ENCODE measurements at places on chromosomes 11 and 22.
A peak's percentile ranks its signal among the peaks of the same experiment; 100 is the strongest.

- no peak for DNase-seq
Measured at GRCh38 chr22:28977481-28977971, 84.1 kb downstream of the C22orf31 start.

- no peak for DNase-seq
Measured at GRCh38 chr11:111796696-111797095, 30.5 kb upstream of the PPP2R1B start.

DNA sequence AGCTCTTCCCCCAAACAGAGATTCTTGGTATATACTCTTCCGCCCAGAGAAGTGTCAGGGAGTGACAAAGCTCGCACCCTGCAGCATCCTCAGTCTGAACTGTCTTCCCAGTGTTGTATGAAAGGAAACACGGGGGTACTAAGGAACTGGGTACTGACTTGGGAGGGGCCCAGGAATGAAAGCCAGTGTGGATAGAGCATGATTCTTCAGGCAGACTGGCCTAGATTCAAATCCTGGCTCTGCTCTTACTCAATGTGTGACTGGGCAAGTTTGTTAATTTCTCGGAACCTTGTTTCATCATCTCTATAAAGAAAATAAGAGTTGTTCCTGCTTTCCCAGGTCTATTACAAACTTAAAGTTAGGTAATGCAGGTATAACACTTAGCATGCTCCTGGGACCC is 266.0 kb upstream of the NARS2 start:
- DNase-seq: no peak

GRCh38 chr11:12274056-12274455 is 103.3 kb upstream of the PARVA start:
- DNase-seq: no peak

DNA sequence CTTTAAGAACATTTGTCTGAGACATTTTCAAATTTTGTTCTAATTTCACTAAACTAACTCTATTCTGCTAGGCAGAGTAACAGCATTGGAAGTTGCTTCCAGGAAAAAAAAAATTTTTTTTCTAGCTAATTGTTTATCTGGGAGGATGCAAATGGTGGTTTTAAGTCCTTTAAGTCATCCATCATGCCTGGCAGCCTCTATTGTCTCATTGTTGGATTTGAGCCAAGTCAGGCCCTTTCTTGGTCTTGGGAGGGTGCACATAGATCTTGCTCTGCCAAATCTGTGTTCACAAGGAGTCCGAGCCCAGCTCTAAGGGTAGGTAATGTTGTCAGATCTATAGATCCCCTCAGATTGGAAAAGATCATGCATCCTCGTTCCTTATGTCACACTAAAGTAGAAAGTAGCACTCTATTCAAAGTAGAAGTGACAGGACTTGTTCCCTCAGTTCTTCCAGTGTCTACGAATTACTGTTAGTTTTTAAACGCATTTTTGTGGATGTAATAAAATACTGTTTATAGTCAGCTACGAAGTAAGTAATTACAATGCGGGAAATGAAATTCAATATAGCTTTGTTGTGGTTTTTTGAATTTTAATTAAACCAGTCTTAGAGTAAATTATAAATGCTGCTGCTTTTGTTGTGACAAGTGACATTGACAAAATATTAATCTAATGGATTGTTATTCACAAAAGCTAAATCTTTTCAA is 166.0 kb upstream of the RASSF10 start:
- no peak for DNase-seq

GRCh38 chr11:11171854-11172253 is 181.2 kb downstream of the CSNK2A3 start:
- DNase-seq: peak; percentile 51

DNA sequence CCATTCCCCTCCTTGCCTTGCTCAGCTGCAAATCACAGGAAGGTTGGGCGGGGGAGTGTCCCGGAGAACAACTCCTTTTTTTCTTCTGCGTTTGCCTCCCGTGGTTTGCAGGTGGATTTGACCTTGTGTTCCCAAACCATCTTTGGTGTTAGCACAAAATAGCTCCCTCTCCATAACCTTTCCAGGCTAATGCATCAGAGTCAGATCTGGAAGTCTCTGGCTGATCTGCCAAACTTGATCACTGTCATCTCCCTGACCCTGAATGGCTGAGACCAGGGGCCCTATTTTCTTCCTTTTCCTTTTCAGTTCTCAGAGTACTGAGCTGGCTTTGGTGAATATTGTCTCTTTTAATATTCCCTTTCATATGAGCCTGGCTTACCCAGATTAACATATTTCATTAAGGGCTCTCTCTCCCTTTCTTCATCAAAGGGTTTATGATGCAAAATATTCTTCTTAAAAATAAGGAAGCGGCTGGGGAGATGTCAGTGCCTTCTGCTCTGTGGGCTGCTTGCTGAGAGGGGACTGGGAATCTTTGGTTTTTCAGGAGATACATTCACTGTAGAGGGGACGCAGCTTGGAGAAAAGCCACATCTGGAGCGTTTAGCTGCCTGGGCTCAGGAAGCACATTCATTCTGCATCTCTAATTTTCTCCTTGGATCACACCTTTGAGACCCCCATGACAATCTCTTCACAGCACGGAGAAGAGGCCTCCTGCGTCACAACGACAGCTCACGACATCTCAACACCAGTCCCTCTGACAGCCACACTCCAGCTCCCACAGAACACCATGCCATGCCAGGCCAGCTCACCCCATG is 148.3 kb downstream of the CEP164 start:
- no peak for DNase-seq

DNA sequence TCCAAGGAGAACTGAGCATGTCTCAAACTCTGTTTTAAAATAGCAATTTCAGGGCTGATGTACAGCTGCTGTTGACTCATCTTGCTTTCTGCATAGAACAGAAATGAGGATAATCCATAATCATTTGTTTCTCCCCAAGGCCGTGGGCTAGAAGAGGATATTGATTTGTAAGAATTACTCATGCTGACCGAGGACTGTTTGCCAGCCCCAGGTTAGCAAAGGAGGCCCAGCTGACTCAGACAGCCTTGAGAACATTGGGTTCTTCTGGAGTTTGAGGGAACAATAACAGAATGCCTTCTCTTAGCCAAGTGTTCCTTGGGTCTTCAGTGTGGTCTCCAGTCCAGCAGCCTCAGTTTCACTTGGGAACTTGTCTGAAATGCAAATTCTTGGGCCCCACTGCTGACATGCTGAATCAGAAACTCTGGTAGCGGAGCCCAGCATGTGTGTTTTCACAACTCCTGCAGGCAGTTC is 92.0 kb downstream of the ZC3H12C start:
- DNase-seq: no peak

DNA sequence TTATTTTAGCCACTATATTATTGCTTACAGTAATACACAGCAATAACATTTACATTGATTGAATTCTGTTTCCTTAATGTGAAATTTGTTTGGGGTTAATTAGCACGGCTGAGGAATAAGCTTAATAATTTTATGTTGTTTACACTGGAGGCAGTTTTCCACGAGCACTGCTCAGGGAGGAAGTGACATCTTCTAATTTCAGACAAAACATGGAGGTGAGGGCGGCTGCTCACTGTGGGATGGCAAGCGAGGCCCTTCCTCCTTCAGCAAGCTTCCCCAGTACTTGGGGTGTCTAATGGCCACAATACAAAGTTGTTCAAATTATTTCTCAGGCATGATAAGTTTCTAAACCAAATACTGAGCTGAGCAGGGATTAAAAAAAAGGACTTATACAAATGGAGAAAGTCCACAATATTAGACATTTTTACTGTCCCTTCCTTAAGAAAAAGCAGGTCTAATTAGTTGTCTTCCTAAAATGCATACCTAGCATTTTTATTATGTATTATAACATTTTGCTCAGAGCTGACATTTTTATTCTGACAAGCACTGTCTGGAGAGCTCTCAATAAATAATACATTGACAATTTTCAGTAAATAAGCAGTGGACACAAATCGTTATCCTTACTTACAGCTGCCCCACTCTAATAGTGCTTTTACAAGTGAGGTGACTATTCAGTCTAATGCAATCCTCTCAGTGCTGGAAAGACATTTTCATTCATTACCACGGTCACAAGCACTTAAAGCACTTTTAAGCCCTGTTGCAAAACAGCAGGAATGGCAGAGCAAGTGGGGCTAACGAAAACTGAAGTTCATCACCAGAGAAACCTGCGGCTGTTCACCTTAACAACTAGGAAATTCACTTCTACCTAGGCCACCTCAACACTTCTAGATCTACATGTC is 56.2 kb downstream of the SOX6 start:
- no peak for DNase-seq

GRCh38 chr22:41290262-41291221 is 4.6 kb upstream of the RANGAP1 start:
- no peak for DNase-seq

DNA sequence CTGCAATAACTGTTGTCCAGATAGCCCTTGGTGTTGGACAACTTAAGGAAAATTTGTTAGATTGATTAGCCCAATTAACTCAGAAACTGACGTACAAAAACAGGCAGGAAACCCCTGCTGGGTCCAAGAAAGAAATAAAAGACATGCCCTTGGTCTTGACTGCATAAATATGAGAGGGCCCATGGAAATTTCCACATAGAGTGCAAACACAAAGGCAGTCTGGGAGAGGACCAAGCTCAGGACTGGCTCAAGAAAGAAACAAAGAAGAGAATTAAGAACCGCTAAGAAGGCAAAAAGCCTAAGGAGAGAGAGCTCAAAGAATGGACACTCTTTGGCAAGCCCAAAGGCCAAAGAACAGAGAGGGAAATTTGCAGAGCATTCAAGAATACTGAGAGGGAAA is 1243.9 kb downstream of the LRRC4C start:
- no peak for DNase-seq

GRCh38 chr11:60930394-60930793 is 6.1 kb downstream of the TMEM132A start:
- DNase-seq: no peak

DNA sequence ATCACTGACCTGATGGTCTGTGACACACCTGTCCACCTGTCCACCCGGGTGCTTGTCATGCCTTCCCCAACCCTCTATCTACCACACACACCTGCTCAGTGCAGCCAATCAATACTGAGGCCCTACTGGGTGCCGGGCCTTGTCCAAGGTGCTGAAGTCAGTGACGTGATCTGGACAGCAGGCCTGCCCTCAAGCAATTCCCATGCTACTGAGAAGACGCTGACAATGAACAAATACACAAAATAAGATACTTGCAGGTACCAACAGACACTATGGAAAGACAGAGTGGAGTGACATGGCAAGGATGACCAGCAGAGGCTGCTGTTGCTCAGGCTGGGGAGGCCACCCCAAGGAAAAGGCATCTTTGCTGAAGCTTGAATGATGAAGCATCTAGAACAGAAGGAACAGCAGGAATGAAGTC is 21.2 kb downstream of the PLAAT3 start:
- peak; percentile 23 for DNase-seq

- peak; percentile 65 for DNase-seq
Measured at GRCh38 chr11:47186700-47187695, 764 bp upstream of the PACSIN3 start.

GRCh38 chr22:43439368-43440103 is 27.7 kb downstream of the MPPED1 start:
- DNase-seq: no peak

- no peak for DNase-seq
Measured at GRCh38 chr22:40179526-40179925, 1.8 kb downstream of the TNRC6B start.

- no peak for DNase-seq
Measured at GRCh38 chr11:32527261-32528175, 56.1 kb upstream of the EIF3M start.

GRCh38 chr11:129249351-129249750 is 57.2 kb upstream of the ARHGAP32 start:
- DNase-seq: no peak

DNA sequence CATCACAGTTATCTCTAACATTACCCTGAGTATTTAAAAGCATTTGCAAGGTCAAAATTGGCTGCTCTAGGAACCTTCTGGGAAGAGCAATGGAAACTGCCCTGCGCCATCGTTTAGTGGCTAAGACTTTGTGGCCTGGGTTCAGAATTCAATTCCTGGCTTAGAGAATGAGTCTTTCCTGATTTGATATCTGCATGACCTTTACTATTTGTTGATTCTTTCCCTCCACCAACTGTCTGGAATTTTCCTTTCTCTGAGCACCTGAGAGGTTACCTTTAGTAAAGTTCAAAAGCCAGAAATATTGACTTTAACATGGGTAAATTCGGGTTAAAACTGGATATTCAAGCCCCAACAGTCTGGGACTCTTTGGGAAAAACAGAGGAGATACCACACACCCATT is 43.0 kb upstream of the SLC5A12 start:
- no peak for DNase-seq

- no peak for DNase-seq
Measured at GRCh38 chr22:36872866-36873498, 12.2 kb downstream of the NCF4 start.

- no peak for DNase-seq
Measured at GRCh38 chr11:19551457-19551856, 161.2 kb upstream of the NAV2 start.

DNA sequence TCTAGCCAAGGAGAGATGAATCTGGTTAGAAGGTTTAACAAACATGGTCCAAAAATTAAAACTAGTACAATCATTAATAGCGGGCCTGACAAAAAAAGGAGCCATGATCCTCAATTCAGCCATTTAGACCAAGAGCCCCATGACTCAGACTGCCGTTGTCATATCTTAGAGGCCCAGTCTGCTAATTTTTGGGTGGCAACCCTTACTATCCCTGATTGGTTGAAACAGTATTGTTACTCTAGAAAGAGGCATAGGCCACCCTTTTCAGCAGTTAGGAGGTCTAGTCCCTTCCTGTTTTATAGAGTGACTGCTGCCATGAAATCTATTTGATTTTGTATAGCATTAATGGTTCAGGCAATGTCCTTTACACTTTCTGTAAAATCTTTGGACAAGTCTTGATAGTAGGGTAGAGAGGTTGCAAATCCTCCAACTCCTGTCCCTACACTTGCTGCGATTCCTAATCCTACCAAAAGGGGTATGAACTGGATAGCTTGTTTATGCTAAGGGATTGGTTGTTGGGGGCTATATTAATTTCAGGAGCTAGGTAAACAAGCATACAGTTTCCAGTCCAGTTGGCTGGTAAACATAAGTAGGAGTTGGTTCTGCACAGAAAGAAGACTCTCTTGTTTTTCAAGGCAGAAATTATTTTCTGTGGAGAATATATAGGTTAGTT is 1056.3 kb upstream of the CNTN5 start:
- DNase-seq: no peak

- no peak for DNase-seq
Measured at GRCh38 chr11:1440066-1440465, 46.5 kb downstream of the MOB2 start.

DNA sequence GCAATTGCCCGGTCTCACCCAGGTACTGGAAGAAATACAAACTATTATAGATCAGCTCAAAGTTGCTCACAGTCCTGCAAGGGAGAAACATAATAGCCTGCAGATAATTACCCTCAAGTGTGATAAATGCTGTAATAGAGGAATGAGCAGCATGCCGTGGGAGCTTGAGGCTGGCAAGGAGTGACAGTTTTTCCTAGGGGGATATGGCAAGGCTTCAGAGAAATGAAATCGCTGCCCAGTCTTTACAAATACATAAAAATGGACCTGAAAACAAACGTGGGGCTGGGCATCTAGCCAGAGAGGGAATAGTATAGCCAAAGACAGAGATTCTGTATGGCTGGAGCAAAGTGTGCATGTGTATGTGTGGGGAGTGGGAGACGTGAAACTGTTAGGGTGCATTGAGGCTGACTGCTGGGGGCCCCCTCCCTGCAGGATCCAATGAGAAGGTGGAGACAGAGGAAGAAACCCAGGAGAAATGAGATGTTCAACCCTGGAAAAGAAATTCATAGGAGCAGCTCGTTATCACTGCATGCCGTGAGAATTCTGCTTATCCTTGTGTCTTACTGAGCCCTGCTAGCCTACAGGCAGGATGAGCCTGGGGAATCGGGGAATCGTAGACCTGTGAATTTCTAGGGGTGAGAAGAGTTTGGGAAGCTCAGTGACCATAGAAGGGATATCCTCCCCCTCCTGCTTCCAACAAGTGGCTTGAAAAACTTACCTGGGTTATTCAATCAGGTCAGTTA is 167.0 kb downstream of the LDLRAD3 start:
- DNase-seq: no peak
